ENCODE measurements at places on chromosomes 5 and 9. TPM values are rescaled to one million over a fixed set of nuclear protein-coding genes. Genes with fewer than 3 reads are reported as not detected.

The DNAI1 gene
- total RNA-seq: not detected

The MRPL50 gene
- total RNA-seq: 17.3 TPM

The KCNIP1 gene
- not detected for total RNA-seq

The IFNA14 gene
- total RNA-seq: not detected

The ZNF608 gene
- 0.84 TPM for total RNA-seq

The AK3 gene
- 23.7 TPM for total RNA-seq

The SLCO6A1 gene
- total RNA-seq: not detected

The LURAP1L gene
- 0.10 TPM for total RNA-seq

The RAD17 gene
- total RNA-seq: 14.3 TPM

The DHX29 gene
- total RNA-seq: 23.6 TPM

The SMIM33 gene
- total RNA-seq: not detected

The PCDHB4 gene
- not detected for total RNA-seq

The LSM11 gene
- total RNA-seq: 1.0 TPM

The C5orf46 gene
- total RNA-seq: not detected

The RANBP3L gene
- total RNA-seq: 0.10 TPM

The ACTBL2 gene
- not detected for total RNA-seq

The IL5 gene
- not detected for total RNA-seq

The TCF7 gene
- 193 TPM for total RNA-seq

The CDO1 gene
- total RNA-seq: 0.10 TPM

All from mononuclear cell (primary cell).